AG09309 (cell line): ENCODE measurements at places on chromosomes 1 and 21.

- no peak for DNase-seq
Observed at GRCh38 chr1:39508266-39508665, 16.8 kb downstream of the BMP8A start.

- no peak for DNase-seq
Observed at GRCh38 chr1:4585216-4585615, 69.2 kb upstream of the AJAP1 start.

- no peak for DNase-seq
Observed at GRCh38 chr1:113770031-113770430, 10.7 kb upstream of the PHTF1 start.

- no peak for DNase-seq
Observed at GRCh38 chr1:61887076-61887867, 145.0 kb downstream of the PATJ start.

- DNase-seq = no peak
Observed at GRCh38 chr1:97685360-97685759, 235.5 kb downstream of the DPYD start.

GRCh38 chr21:35911412-35912191, 148.7 kb downstream of the SETD4 start:
- DNase-seq = no peak

DNA sequence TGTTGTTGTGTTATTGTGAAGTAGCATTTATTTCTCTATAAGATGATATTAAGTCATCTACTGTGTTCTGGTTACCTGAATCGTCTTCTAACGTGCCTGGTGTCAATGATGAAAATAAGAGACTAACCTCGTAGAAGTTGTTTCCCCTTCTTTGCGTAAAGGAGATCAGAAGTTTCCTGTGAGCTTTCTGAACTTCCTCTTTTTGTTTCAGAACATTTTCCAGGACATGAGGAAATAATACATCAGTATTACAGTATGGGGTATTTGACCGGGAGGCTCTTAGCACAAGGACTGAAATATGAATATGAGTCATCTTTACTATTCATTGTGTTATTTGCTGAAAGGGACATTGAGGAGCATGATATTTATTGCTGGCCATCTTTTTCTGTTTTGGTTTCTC, 1.3 kb downstream of the ST6GALNAC3 start:
- no peak for DNase-seq

- no peak for DNase-seq
Observed at GRCh38 chr1:85344256-85344694, 67.8 kb upstream of the BCL10 start.

DNA sequence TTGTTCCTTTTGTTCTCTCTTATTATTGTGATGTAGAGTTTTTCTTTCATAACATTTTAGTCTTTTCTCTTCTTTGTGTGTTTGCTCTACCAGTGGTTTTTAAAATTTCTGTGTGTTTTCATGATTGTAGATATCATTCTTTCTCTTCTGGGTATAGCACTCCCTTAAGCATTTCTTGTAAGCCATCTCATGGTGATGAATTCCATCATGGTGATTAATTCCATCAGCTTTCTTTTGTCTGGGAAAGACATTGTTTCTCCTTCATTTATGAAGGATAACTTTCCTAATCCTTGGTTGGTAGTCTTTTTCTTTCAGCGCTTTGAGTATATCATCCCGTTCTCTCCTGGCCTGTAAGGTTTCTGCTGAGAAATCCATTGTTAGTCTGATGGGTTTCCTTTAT, 22.7 kb downstream of the CD55 start:
- DNase-seq = no peak

GRCh38 chr1:239023732-239024360, 362.5 kb upstream of the CHRM3 start:
- no peak for DNase-seq

DNA sequence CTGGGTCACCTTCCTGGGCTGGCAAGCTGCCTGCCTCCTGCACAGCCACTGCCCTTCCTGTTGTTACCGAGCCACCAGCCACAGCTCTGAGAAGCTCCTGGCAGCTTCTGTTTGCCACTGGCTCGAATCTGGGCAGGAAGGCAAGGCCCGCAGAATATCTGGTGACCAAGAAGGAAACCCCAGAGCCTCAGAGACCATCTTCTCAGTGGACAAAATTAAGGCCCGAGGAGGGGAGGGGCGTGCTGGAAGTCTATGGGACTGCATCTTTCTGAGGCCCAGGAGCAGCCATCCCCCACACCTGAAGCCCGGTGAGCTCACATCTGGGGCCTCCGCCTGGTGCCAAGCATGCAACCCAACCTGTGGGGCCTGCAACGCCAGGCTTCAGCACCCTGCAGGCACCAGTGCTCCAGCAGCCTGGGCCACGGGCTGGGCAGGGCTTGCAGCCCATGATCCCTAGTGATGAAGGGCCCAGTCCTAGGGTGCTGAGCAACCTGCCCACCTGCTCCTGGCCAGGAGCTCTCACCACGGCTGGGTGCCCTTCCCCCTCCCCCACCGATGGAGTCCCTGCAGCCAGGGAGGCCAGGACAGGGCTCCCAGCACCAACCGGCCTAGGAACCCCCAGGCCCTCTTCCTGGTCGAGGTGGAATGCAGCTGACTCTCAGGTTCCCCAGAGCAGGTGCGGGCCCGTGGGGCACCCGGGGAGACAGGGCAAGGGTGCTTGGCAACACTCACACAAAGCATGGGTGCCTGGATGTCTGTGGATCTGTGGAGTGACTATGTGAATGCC, 879 bp downstream of the CPTP start:
- no peak for DNase-seq

GRCh38 chr1:30420519-30421050, 302.8 kb downstream of the MATN1 start:
- DNase-seq = no peak

DNA sequence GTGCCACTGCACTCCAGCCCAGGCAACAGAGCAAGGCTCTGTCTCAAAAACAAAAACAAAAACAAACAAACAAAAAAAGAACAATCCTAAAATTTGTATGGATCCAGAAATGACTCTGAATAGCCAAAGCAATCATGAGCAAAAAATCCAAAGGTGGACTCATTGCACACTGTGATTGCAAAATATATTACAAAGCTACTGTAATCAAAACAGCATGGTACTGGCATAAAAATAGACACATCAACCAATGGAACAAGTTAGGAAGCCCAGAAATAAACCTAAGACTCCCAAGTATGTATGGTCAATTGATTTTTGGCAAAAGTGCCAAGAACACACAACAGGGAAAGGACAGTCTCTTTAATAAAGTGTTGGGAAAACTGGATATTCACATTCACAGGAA, 19.9 kb downstream of the ERO1B start:
- no peak for DNase-seq

GRCh38 chr1:231093156-231093922, 53.3 kb upstream of the FAM89A start:
- no peak for DNase-seq

DNA sequence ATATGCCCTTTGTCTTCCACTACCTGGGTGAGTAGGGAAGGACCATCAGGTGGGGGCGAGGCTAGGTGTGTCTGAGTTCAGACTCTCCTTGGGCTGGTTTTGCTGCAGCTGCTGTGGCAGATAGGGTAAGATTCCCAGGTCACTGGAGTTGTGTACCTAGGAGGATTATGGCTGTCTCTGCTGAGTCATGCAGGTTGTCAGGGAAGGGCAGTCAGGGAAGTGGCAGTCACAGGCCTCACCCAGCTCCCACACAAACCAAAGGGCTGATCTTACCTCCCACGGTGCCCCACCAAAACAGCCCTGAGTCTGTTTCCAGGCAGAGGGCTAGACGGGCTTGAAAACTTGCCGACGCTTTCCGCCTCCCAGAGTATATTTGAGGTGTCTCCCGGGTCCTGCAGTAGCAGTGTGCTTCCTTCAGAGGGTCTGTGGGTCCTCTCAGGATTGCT, 201.6 kb upstream of the PLXNA2 start:
- no peak for DNase-seq

- DNase-seq = no peak
Observed at GRCh38 chr1:35642471-35642955, 1.2 kb upstream of the PSMB2 start.

DNA sequence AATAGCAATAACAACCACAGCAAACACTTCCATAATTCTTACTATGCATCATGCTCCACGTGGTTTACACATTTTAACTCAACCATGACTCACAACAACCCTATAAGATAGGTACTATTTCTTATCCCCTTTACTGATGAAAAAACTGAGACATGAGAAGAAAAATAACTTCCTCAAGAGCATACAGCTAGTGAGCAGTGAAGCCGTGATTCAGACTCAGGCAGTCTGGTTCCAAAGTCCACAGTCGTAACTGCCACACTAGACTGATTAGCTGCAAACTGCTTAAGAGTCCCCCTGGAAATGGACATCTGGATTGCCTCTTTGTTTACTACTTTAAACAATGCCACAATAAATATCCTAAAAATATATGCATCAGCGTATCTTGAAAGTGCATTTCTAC, 55.7 kb downstream of the PLD5 start:
- no peak for DNase-seq

- no peak for DNase-seq
Observed at GRCh38 chr1:195053478-195053877, 1554.8 kb downstream of the KCNT2 start.

DNA sequence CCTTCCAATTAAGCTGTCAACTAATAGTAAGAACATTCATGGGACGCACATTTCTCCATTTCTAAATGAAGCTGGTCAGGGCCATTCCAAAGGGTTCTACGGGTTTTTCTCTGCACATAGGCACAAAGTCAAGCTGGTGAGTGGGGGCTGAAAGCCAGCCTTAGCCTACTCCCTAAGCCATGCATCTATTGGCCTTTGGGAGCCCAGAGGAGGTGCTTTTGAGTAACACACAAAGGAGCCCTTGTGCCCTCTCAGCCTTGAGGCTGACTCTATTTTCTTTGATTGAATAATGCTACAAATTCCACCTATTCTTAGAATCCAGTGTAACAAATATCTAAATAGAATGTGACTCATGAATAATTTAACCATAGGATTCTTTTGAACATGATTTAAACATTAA, 73.6 kb downstream of the RGS13 start:
- no peak for DNase-seq

DNA sequence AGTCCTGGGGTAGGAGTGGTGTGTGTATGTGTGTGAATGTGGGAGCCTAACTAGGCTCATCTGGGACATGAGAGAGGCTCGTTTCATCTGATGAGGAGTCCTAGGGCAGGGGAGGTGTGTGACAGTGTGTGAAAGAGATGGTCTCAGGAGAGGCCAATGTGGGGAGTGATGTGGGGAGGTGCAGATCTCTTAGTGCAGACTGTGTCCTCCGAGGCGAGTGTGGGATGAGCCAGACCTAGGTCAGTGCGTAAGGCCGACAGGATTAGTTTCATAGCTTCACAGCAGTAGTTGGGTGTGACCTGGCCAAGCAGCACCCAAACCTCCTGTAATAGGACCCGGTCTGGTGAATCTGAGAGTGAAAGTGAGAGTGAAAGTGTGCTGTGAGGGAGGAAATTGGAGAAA, 94.7 kb downstream of the LIPI start:
- no peak for DNase-seq

- no peak for DNase-seq
Observed at GRCh38 chr1:192575499-192576189, at the start of gene RGS1. Gene RGS1 (plus strand): TSS chr1:192575773. CDS start chr1:192575793, 20 bp downstream.
